ENCODE measurements at places on chromosomes 6 and 20. TPM values are rescaled to one million over a fixed set of nuclear protein-coding genes. Genes with fewer than 3 reads are reported as not detected.

Gene DPPA5
- not detected for total RNA-seq

Gene FRMD1
- total RNA-seq: not detected

Gene CDKN1A
- 299 TPM for total RNA-seq

Gene AIF1
- total RNA-seq: not detected

Gene ERVFRD-1
- total RNA-seq: 6.5 TPM

Gene CST3
- total RNA-seq: 519 TPM

Gene TDRD6
- not detected for total RNA-seq

Gene HINT3
- total RNA-seq: 10.8 TPM

Gene LTA
- total RNA-seq: not detected

Gene TCF15
- total RNA-seq: 8.6 TPM

Gene OR2B6
- total RNA-seq: not detected

Gene ANKRD6
- total RNA-seq: 3.2 TPM

Gene LSM2
- 117 TPM for total RNA-seq

Gene PPIL4
- total RNA-seq: 19.3 TPM

Gene MACROD2
- not detected for total RNA-seq

Gene EYS
- not detected for total RNA-seq

Gene VSX1
- total RNA-seq: not detected

Gene PLCG1
- 70.7 TPM for total RNA-seq

Gene CCR6
- not detected for total RNA-seq

Gene ZBTB12
- total RNA-seq: 0.54 TPM

Gene CST2
- not detected for total RNA-seq

Gene PKIG
- 174 TPM for total RNA-seq

Gene RNF144B
- total RNA-seq: 77.0 TPM

Gene SUMO4
- not detected for total RNA-seq

Gene PRR18
- total RNA-seq: not detected

Gene ZNF318
- total RNA-seq: 7.0 TPM

Gene HLA-DQA2
- total RNA-seq: not detected

Gene PREP
- 17.2 TPM for total RNA-seq

Gene TGIF2
- 13.5 TPM for total RNA-seq

Gene DNMT3B
- 4.7 TPM for total RNA-seq

Gene GJA10
- total RNA-seq: not detected

Gene PCK1
- not detected for total RNA-seq

Gene HIVEP2
- 4.8 TPM for total RNA-seq

Gene RAB23
- 10.1 TPM for total RNA-seq

Gene CRYBG1
- total RNA-seq: 24.3 TPM

Gene HSF2
- total RNA-seq: 16.1 TPM

Gene TRIM10
- total RNA-seq: not detected

Gene RIMS1
- 0.13 TPM for total RNA-seq

Gene EYA4
- 0.33 TPM for total RNA-seq

Gene VARS1
- total RNA-seq: 107 TPM

Gene RIN2
- total RNA-seq: 57.9 TPM

Gene GJA1
- 151 TPM for total RNA-seq

Gene VAPB
- total RNA-seq: 11.3 TPM

Gene SAMD10
- total RNA-seq: 0.94 TPM

Gene FAM209B
- total RNA-seq: not detected

Gene KIAA0408
- total RNA-seq: not detected

Gene RIPOR2
- 1.0 TPM for total RNA-seq

Gene HMGA1
- total RNA-seq: 1,100 TPM

Gene XKR7
- total RNA-seq: not detected

Gene PKIB
- 0.15 TPM for total RNA-seq

Gene CST1
- 0.80 TPM for total RNA-seq

Gene C6orf15
- total RNA-seq: not detected

Gene FAM135A
- total RNA-seq: 8.6 TPM

Gene TGM3
- not detected for total RNA-seq

Gene TRIM38
- total RNA-seq: 5.4 TPM

Gene HS3ST5
- not detected for total RNA-seq

Gene KCNK5
- not detected for total RNA-seq

Gene THEMIS
- not detected for total RNA-seq

Gene FILIP1
- 10.4 TPM for total RNA-seq

Measured in mammary microvascular endothelial cell (primary cell).